ENCODE measurements at places on chromosomes 5 and 9.

DNA sequence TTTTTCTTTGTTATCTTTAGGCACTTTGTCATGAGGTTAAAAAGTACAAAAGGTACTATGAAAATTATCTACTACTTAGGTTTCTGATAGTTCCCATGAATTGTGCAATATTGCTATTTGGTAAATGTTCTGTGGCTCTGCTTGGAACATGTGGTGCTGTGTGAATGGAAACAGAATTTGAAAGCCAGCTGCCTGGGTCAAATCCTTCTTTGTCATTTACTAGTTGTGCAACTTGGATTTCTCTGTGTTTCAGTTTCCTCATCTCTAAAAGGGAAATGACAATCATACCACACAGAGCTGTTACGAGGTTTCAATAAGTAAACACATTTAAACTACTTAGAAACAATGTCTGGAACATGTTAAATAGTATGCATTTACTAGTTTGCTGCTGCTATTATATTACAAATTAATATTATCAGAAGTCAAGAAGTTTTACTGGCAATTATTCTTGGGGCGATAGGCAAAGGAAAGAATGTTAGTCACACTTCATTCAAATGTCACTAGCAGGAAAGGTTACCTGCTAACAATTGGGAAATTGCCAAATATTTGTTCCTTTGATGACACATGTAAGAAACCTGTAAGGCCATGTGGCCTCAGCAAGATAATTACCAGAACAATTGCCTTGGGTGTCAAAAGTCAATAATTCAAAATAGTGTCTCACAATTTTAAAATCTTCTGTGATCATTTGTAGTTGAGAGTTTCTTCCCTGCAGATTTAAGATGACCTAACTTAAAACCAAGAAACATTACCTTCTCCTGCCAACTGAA is 184.8 kb downstream of the KIAA0825 start:
- peak; percentile 44 for DNase-seq

GRCh38 chr9:82090046-82090445 is 101.5 kb downstream of the SPATA31D1 start:
- no peak for DNase-seq

DNA sequence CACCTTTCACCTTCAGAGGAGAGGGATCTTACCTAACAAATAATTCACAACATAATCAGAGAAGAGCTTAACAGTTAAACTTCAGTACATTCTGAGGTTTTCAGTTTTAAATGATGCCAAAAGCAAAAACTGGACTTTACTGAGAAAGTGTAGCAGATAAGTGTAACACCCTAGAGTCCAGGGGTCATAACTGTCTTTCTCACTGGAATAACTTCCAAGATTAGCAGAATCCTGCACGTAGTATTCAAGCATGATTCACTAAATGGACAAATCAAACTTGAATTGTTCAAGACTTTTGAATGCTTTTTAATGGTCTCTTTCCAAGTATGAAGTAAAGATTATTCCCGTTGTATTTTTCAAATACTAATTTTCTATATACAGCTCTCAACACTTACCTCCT is 180.1 kb upstream of the NREP start:
- no peak for DNase-seq

- DNase-seq: no peak
Observed at GRCh38 chr5:157993986-157994691, 135.2 kb upstream of the CLINT1 start.

DNA sequence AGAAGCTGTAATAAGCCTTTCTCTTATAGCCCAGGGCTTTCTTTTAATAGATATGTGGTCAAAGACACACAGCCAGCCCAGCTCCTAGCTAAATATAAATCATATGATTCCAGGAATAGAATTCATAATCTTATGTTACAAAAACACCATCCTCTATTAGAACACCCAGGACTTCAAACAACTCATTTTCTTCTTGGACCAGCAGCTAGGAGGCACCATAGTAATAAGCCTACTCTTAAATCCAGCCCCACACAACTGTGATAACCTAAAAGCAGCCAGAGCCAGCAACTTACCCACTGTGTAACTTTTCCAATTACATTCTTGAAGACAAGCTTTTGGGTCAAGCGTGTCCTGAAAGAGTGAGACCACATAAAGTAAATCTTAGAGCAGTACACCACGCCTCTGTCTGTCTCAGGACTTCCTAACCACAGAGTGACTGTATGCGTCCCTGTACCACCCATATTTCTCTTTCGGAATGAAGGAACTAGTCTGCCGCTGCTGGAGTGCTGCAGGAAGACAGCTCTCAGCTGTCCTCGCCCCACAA is 223.8 kb downstream of the TLE1 start:
- no peak for DNase-seq

GRCh38 chr5:178277346-178277745 is 44.7 kb upstream of the PHYKPL start:
- no peak for DNase-seq

DNA sequence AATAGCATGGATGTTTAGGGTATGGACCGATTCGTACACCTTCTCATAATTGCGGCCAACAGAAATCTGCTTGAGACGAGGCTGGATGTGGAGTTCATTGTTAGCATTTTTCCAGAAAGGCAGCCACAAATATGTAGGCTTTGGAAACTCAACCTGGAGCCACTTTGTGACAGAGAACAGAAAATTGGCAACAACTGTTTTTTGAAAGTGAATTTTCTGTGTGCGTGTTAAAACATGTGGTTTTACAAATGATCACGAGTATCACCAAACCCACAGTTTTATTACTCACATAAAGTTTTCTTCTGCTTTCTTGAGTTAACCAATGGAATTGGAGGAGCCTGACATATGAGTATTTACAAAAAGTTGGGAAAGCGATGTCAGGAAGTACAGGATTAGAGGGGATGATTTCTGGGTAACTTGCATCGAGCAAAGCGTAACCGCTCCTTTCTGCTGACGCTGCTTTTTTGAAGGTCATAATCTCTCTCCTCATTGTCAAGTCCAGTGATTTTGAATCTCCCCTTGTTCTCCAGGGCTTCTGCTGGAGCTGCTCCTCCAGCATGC is 138.5 kb upstream of the TAF11L2 start:
- no peak for DNase-seq

GRCh38 chr9:90698871-90699440 is 56.3 kb upstream of the DIRAS2 start:
- no peak for DNase-seq

GRCh38 chr9:127927201-127927987 is 3.2 kb downstream of the PIP5KL1 start:
- no peak for DNase-seq

- no peak for DNase-seq
Observed at GRCh38 chr9:108217431-108218349, 638.1 kb downstream of the ACTL7B start.

- no peak for DNase-seq
Observed at GRCh38 chr5:159680095-159680494, 236.2 kb upstream of the ADRA1B start.

DNA sequence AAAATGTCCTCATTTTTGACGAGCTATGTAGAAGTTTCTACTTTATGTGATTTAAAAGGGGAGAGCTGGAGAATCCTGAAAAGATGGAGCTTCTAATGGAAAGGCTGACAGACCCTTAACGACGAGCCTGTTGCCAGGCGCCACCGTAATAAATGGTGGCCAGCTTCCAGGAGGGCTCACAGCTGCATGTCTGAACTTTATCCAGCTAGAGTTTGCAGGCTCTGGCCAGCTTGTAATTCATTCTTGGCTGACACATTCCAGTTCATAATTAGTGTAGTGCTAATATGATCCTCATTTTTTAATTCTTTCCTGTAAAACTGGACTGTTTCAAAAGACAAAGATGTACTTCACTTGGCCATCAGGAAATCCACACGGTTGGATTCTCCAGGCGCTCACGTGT is 246.7 kb downstream of the GAS1 start:
- no peak for DNase-seq

- DNase-seq: no peak
Observed at GRCh38 chr9:78030296-78030552, 1.4 kb downstream of the GNAQ start.

- DNase-seq: no peak
Observed at GRCh38 chr5:127664093-127664492, 15.2 kb downstream of the CTXN3 start.

- no peak for DNase-seq
Observed at GRCh38 chr5:135063511-135064234, 29.6 kb upstream of the PITX1 start.

DNA sequence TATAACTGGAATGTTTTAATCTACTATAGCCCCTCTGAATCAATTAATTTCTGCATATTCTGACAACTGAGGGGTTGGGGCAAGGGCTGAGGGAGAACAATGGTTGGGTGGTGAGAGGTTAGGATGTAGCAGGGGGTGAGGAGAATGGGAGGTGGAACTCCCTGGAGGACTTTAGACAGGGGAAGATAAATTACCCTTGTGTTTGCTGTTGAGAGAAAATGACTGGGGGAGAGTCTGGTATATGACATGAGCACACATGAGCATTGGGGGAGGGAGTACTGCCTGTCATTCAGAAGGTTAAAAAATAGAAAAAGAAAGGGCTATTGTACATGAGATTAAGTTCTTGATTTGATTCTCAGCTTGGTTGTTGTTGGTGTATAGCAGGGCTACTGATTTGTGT is 37.2 kb upstream of the PAPPA start:
- no peak for DNase-seq

- peak; percentile 48 for DNase-seq
Observed at GRCh38 chr9:115121181-115121580, 3.2 kb upstream of the TNC start.

DNA sequence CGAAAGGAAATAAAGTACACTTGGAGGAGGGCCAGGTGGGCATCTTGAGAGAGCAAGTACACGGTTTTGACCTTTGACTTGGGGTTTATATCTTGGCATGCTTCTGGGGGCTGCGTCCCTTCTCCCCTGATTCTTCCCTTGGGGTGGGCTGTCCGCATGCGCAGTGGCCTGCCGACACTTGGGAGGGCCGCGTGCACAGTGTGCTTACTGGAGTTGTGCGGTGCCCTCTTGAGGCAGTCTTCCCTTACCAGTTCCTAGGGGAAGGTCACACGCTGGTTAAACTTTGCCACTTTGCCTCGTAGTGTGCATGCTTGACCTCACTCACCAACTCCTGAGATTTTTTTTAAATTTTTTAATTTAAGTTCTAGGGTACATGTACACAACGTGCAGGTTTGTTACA is 4.3 kb upstream of the CLPTM1L start:
- no peak for DNase-seq

DNA sequence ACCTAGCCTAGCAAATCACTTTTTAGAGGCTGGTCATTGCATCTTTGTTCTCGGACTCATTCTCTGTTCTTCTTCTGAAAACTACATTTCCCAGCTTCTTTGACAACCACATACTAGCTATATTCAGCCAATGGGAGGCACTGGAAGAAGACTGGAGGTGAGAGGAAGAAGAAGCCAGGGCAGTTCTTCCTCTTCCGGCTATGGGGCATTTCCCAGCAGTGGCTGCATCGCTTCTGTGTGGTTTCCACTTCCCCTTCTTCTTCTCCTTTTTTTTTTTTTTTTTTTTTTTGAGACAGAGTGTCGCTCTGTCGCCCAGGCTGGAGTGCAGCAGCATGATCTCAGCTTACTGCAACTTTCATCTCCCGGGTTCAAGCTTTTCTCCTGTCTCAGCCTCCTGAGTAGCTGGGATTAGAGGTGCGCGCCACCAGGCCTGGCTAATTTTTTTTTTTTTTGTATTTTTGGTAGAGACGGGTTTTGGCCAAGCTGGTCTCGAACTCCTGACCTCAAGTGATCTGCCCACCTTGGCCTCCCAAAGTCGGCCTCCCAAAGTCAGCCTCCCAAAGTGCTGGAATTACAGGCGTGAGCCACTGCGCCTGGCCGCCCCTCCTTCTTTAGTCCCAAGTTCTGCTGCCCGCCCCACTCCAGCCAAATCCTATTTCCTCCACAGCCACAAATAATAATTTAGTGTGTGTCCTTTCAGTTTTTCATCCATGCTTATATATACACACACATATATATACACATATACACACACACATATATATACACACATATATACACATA is 6.9 kb upstream of the UBAP1 start:
- DNase-seq: no peak

- no peak for DNase-seq
Observed at GRCh38 chr5:73940026-73940425, 314.0 kb downstream of the ARHGEF28 start.

GRCh38 chr5:15579193-15579990 is 79.4 kb downstream of the FBXL7 start:
- no peak for DNase-seq

GRCh38 chr5:41435276-41435675 is 75.1 kb downstream of the PLCXD3 start:
- DNase-seq: no peak

DNA sequence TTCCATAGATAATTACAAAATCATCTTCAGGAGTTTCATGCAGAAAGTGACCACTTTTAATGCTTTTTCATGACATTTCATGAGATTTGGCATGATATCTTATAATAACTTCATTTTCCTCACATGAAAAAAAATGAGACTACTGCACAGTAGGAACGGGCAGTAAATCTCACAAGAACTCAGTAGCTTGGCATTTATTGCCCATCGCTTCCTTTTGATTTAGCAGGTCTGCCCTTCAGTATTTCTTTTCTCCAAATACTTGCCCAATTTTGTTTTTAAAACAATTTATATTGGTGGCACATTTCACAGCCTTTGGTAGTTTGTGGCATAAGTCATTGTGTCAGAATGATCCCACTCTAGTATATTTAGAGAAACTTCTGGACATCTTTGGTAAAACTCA is 711.8 kb upstream of the CHD1 start:
- DNase-seq: no peak

DNA sequence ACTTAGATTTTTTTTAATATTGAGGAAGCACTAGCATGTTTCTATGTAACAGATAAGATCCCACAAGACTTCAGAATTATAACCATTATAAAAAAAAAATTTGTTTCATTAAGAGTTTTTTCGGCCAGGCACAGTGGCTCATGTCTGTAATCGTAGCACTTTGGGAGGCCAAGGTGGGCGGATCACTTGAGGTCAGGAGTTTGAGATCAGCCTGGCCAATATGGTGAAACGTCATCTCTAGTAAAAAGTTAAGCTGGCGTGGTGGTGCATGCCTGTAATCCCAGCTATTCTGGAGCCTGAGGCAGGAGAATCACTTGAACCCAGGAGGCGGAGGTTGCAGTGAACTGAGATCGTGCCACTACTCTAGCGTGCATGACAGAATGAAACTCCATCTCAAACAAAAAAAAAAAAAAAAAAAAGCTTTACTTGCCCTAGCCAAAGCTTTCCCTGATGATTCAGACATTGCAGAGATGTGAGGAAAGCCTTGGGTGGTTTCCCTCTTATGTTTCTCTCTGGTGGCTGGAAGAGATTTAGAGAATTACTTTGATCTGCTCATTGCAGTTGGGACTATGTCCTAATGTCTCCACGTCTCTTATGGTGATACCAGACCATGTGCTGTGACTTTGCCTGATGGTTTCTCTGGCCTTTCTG is 65.4 kb downstream of the EGFLAM start:
- DNase-seq: no peak

DNA sequence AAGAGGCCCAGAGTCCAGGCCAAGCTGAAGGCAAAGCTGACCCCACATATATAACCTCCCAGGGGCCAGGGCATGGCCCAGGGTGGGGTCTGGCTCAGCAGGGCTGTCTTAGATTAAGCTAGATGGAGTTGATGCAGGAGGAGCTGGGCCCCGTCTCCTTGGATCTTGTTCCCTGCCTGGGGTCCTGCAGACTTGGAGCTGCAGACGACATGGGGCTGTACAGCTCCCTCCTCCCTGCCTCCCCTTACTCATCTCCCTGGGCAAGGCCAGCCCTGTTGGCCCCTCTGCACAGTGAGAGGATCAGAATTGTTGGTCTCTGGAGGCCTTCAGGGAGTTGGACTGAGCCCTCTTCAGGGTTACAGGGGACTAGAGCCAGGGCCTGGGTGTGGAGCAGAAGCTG is 134.9 kb downstream of the RGS3 start:
- no peak for DNase-seq

GRCh38 chr9:129258124-129258822 is 80.2 kb upstream of the IER5L start:
- DNase-seq: peak; percentile 29

GRCh38 chr9:76373173-76373783 is 20.9 kb downstream of the RFK start:
- no peak for DNase-seq
